ENCODE measurements at places on chromosomes 5 and 9.

DNA sequence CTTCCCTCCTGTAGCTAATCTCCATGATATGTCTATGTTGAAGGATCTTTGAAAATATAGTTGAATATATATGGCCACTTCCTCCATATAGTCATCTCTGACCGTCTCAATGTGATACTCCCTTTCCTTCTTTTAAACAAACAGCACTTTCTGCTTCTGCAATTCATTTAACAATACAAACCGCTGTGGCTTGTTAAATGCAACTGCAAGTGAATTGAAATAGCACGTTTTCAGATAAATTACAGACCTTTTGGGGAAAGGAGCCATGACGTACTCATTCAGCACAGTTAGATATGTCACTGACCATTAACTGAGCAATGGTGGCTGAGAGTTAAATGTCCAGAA is 82.5 kb downstream of the FBXO38 start:
- DNase-seq = no peak

GRCh38 chr5:169956756-169957155 is 23.5 kb downstream of the INSYN2B start:
- no peak for DNase-seq

GRCh38 chr9:87620731-87621322 is 105.1 kb upstream of the CTSL start:
- no peak for DNase-seq

DNA sequence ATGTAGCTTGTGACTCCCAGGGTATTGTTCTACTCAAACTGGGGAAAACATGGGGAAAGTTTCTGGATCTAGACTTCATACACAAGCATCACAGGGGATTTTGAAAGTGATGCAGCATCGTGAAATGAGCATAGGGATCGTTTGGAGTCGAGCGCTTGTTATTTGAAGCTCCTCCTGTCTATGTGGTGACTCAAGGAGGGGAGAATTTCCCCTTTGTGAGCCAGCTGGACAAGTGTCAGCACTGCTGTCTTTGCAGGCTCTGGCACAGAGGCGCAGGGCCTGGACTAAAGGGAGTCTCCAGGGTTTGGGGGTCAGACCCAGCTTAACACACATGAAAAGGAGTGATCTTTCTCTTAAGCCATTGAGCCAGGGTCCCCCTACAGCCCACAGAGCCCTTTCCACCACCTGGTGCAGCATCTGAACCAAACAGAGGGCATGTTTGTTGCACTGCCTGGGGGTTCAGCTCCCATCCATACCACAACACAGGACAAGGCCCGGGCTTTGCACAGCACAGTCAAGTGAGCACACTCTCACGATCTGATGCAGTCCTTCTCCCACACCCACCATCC is 51.0 kb downstream of the IRF1 start:
- no peak for DNase-seq

- no peak for DNase-seq
Observed at GRCh38 chr9:134375011-134375390, 48.7 kb downstream of the RXRA start.

DNA sequence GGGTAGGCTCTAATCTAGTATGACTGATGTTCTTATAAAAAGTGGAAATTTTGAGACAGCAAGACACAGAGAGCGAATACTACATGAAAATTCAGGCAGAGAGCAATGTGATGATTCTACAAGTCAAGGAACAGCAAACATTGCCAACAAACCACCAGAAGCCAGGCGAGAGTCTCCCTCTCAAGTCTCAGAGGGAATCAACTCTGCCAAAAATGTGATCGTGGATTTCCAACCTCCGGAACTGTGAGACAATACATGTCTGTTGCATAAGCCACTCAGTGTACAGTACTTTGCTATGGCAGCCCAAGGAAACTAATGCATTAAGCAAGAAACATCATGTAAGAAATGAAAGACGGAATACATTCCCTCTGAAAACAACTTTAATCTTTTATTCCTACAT is 52.1 kb upstream of the CCNG1 start:
- no peak for DNase-seq

- DNase-seq = no peak
Observed at GRCh38 chr5:145848854-145849253, 13.7 kb upstream of the PRELID2 start.

DNA sequence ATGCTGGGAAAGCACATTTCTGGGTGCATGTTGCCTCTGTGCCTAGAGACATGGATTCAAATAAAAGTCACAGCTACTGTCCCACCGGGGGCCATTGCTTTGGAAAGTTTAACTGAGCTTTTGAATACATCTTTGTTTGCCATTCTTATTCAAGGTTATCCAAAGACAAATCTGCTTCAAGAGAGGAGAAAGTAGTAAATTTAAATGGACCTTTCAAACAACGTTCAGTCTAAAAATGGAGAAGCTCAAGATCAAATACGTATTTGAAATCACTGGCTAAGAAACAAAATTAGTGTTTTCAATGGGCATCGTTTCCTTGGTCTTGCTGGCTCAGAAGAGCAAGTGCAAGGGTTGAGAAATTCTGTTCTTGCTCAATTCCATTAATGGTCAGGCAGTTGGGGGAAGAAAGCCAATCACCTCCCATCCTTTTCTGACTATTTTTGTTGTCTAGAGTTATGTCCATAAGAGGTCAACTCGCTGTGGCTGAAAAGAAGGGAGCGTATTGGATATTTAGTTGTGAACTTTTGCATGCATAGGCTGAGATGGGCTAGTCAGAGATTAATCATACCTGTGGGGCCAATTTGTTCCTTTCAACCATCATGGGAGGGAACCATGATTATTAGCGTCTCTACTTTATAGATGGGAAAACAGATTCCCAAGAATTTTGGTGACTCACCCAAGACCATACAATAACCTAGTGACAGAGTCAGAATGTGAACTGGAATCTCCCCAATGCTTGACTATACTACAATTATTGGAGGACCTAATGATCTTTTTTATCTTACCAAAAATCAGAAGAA is 276.2 kb upstream of the TNC start:
- no peak for DNase-seq

GRCh38 chr9:133449760-133450159 is 10.0 kb upstream of the CACFD1 start:
- no peak for DNase-seq

DNA sequence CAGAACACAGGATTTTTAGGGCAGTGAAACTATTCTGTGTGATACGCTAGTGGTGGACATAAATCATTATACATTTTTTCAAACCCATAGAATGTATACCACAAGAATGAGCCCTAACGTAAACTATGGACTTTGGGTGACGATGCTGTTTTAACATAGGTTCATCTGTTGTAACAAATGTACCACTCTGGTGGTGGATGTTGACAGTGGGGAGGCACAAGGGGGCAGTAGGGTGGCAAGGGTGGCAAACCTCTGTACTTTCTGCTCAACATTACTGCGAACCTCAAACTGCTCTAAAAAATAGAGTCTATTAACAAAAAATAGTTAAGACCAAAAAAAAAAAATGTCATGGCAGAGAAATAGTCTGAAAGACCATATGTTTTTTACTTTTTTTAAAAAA is 9.1 kb upstream of the MVB12B start:
- DNase-seq = no peak

- DNase-seq = no peak
Observed at GRCh38 chr9:34171753-34172535, 6.9 kb upstream of the UBAP1 start.

GRCh38 chr9:37676411-37676830 is 25.7 kb downstream of the FRMPD1 start:
- no peak for DNase-seq

DNA sequence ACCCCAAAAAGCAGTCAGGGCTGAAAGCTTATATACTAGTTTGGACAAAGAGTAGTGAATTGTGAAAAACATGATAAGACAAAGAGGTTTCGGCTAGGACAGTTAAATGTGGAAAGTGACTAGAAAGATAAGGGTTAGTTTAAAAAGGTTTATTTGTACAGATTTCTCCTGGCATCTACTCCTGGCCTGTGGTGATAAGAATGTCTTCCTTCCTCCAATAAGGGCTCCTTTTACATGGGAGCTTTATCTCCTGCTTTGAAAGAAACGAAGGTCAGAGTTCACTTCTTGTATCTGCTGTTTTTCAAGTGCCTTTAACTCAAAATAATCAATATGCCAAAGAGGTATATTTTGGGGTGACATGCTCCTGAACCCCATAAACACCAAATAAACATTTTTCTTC is 776.1 kb upstream of the COX7C start:
- DNase-seq = no peak

- DNase-seq = no peak
Observed at GRCh38 chr9:132948482-132949050, 4.2 kb upstream of the TSC1 start.

GRCh38 chr5:3605298-3606010 is 9.8 kb downstream of the IRX1 start:
- no peak for DNase-seq

DNA sequence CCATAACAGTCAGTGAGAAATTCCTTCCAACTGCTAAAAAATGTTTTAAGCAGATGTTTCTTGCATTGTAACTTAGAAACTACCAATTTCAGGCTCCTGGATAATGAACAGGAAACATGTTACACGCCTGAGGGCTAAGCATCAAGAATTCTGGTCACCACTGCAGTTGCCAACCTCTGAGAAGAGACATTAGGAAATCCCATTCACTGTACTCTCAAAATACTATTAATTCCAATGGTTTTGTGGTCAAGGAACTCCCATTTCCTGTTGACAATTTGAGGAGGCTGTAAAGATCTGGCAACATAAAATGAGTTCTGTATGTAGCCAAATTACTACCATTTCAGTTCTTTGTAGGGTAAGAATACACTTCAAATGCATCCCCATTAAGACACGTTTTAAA is 456.0 kb upstream of the MEF2C start:
- DNase-seq = no peak

DNA sequence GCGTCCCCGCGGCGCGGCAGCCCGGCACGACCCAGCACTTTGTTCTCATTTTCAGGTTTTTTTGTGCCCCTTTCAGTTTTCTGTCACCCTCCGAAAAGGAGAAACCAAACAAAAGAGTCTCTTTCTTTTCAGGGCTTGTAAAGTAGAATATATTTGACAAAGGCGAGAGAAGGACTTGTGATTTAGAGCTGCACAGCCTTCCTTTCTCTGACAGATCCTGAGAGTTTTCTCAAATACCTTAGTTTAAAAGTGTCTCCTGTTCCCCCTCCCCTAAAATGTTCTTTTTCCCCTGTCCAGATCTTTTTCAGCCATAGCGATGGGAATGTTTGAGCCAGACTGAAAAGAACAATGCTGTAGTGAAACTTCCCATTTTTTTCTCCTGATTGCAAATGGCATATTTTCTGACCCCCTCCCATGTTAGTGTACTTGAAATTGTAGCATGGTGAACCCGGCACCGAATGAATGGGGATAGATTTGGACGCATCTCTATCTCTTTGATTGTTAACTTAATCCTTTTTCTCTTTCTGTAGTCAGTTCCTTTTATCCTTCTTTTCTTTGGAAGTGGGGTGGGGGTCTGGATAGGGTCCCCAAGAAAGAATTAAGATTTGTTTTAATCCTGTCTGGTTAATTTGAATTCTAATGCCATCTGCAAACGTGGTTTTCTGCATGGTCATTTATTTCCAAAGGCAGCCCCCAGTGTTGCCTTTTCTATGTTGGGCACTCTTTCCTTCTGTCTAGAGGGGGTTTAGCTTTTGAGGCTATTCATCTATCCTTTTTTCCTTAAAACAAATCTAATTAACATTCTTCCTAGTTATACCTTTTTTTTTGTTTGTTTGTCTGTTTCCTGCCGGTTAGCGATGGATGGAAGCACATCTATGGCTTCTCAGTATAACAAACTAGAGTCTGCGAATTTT is 2.2 kb downstream of the ZSWIM6 start:
- DNase-seq = no peak

DNA sequence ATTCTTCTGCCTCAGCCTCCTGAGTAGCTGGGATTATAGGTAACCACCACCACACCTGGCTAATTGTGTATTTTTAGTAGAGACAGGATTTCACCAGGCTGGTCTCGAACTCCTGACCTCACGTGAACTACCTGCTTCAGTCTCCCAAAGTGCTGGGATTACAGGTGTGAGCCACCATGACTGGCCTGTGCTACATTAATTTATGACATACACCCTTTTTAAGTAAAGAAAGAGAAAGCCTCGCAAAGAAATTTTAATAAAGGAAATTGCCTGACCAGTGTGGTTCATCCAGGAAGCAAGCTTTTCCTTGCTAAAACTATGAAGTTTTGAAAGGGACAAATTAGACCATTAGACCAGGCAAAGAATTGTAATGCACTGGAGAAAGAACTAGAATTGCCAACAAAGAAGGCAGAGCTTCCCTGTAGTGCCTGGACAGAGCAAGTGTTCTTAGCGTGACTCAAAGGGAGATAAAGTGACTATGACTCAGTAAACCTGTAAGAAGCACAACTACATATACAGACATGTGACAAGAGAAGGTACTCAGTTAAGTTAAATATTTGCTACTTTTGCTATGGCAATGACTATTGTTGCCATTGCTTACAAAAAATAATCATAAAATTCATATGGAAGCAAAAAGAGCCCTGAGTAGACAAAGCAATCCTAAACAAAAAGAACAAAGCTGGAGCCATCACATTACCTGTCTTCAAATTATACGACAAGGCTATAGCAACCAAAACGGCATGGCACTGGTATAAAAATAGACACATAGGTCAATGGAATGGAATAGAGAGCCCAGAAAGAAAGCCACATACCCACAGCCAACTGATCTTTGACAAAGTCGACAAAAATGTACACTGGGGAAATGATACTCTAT is 54.6 kb downstream of the FYB1 start:
- no peak for DNase-seq

DNA sequence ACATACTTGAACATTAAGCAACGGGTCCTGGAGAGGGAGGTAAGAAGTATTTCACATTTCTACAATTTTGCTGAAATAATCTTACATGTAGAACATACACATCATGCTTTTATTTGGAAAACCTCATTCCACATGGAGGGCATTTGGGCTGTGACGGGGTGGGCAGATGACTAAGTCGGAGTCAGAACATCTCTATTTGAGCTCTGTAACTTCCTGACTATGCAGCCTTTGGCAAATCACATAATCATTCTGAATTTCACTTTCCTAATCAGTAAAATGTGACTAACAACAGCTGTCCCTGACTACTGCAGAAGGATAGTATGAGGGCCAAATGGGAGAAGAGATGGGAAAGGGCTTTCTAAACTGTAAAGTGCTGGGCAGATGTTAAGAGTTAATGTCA is 17.1 kb upstream of the IL6ST start:
- DNase-seq = no peak

DNA sequence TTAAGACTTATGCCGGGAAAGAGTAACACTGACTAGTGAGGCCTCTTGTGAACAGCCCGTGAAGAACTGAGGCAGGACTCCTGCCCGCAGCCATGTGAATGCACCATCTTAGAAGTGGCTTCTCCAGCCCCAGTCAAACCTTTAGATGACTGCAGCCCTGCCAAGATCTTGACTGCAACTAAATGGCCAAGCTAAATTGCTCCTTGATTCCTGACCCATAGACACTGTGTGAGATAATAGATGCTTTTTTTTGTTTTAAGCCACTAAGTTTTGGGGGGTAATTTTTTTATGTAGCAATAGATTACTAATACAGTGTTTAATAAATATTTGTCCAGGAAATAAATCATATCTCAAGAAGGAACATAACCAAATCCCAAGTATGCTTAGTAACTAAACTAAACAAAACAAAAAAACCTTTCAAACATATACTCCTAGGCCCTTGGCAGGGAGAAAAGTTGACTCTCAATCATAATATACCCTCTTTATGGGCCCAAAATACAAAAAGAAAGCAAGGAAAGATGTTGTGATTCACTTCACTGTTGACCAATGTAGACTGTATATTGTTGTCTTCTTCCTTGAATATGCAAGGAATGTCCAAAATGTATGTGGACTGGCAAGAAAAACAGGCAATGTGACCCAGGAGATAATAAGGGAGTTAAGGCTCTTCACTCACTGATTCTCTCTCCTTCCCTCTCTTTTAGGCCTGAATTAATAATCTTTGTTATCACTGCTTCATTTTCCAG is 79.7 kb upstream of the ZNF366 start:
- no peak for DNase-seq
